Caudate nucleus (tissue), 63 donors: ENCODE measurements at places on chromosomes 12 and 14.

DNA sequence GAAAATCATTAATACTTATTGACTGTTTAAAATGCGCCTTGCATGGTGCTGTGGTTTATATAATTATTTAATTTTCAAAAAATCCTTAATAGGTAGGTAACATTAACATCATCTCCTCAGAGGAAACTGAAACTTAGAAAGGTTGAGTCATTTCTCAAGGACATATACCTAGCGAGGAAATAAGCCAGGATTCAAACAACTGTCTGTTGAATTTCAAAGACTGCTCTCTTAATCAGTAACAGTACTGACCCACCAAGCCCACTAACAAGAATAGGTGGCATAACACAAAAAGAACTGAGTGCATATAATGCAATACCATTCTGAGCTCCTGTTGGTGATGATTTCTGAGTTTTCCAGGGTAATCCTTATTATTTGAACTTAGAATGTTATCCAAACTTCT is 174.3 kb downstream of the SOX5 start:
- DNase-seq = no peak

DNA sequence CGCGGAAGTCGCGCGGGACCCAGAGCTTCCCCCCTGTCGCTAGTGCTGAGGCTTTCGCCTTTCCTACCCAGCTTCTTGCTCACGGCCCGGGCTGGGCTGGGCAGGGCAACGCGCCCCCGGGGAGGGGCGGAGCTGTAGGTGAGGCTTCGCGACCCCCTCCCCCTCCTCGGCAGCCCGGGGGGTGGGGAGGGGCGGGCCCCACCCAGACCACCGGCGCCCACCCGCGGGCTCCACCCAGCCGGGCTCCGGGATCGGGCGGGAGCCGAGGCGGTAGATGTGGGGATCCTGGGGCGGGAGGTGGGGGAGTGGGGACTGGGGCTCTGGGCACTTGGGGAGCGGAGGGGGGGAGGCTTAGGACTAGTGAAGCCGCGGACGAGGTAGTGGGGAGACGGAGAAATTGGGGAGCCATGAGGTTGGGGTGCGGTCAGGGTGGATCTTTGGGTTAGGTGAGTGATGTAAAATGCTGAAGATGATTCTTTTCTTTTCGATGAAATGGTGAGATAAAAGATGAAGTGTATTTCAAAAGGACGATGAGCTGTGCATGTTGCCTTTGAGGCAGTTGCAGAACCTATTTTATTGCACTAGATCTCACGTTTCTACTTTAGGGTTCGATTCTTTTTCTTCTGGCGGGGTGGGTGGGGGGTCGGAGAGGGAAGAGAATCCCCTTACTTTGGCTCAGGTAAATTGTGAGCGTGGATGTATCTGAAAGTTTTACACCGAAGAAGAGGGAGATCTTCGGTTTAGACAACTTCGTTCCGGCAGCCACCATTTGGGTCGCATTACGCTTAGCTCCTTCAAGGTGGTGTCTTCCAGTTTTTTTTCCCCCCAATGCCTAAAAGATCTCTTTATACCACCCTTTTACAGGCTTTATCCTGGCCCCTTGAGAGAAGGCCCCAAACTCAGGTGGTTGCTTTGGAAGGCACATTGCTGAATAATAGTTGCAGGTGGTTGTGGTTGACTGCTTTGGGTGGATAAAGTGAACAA is 619 bp downstream of the ERC1 start:
- no peak for DNase-seq

GRCh38 chr12:32826807-32827412 is 69.7 kb downstream of the PKP2 start:
- no peak for DNase-seq

DNA sequence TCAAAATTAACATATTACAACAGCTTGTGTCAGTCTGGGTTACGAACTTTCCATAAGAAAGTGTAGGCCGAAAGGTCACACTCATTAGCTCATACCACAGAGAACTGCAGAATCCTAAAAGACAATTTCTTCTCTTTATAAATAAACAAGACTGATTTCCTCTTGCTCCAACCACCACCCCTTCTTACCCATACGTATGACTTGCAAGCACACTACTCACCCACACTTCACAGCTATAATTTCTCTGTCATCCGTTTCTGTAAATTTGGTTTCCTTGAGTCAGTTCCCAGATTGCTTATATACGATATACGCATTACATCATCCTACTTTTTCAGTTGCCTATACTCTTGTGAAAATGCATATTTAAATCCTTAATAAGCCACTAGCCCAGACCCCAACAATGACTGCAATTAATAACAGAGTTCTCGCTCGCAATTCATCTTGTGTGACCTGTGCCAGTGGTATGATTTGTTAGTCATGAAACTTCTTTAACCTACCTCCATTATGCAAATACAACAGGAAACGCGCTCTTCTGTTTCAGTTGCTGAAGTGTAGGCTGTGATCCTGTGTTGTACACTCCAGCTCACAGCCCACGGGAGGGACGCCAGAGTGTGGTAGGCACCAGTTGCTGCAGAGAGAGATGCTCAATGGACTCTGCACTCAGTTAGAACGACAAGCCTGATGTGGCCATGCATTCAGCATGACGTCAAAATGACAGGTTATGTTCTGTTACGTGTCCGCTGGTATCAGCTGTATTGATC is 417.6 kb downstream of the PDZRN4 start:
- DNase-seq = no peak

- DNase-seq = no peak
These were observed 32.7 kb downstream of the CCDC92 start for GRCh38 chr12:123939716-123940626.

- DNase-seq = no peak
These were observed 61.3 kb downstream of the ARF6 start for GRCh38 chr14:49954171-49954631.

DNA sequence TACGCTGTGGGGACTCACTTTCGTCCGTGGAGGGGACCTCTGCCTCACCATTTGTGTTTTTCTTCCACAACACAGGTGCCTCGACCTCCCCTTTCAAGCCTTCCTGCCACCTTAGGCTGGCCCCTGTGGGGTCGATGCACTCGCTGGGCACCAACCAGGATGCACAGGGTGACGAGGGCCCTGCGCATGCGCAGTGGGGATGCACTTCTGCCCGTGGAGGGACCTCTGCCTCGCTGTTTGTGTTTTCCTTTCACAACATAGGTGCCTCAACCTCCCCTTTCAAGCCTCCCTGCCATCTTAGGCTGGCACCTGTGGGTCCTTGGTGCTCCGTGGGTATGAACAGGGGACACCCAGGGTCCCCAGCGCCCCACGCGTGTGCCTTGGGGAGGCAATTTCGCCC is 356.8 kb downstream of the ALG10 start:
- DNase-seq = no peak

- no peak for DNase-seq
These were observed 9.6 kb downstream of the RIOX1 start for GRCh38 chr14:73500360-73500759.

DNA sequence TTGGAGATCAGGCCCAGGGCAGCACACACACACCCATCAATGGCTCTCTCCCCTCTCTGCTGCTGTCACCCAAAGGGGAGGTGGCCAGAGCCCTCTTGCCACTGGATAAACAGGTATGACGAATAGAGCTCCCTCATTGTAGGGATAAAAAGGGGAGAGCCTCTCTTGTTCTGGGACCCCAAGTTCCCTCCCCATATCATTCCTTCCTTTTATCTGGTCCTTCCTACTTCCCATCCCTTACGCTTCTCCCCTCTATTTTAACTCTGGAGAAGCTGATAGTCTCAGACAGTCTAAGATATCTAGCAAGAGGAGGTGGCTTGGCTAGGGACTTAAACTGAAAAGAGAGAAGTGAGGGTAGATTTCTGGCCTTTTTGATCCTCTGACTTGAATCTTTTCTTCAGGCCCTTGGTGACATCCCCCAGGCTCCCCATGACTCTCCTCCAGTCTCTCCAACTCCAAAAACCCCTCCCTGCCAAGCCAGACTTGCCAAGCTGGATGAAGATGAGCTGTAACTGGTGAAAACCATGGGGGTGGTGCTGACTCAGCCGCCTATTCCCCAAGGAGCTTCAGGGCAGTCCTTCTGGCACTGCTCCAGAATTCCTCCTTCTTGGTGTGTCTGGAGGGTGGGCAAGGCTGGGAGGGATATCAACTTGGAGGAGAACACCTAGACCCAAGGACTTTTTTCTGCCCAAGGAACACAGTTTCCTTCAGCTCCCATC is 5.3 kb downstream of the ARHGEF25 start:
- peak; percentile 57 for DNase-seq

GRCh38 chr14:61153914-61154545 is 127.1 kb downstream of the TMEM30B start:
- no peak for DNase-seq

- DNase-seq = no peak
These were observed 1.2 kb downstream of the ATP6V0A2 start for GRCh38 chr12:123713398-123713797.

- DNase-seq = no peak
These were observed 176.0 kb upstream of the DYRK2 start for GRCh38 chr12:67472539-67472938.

DNA sequence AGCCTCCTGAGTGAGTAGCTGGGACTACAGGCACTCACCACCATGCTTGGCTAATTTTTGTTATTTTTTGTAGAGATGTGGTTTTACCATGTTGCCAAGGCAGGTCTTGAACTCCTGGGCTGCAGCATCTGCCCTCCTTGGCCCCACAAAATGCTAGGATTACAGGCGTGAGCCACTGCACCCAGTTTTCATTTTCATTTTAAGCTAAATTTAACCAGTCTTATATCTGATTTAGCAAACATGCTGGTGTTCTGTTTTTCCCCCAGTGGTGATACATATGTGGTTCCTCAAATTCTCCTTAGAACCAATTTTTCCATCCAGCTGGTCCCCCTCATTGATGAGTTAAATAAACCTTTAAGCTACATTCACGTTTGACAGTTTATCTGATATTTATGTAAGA is 43.8 kb upstream of the BICD1 start:
- no peak for DNase-seq

GRCh38 chr12:113880326-113880725 is 85.8 kb downstream of the RBM19 start:
- no peak for DNase-seq

GRCh38 chr12:48601013-48601756 is 31.3 kb upstream of the LALBA start:
- no peak for DNase-seq

DNA sequence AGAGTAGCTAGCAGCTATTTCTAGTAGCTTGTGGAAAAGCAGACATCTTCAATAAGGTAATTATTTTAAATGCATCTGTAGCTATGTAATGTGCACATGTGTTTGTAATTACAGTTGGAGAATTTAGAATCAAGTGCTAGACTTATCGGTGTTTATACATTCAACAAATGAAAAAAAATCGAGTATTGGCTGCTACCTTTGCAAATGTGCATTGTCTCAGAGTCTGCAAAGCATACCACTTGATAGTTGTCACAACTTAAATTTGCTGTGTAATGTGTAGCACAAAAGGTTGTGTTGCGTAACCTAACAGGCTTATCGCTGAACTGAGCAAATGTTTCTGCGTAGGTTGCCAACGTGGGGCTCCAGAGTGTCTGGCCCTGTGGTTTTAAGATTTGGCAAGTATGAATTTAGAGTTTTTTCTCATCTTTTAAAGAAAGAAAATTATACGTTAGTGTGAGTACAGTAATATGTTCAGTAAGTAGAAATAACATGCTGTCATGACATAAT is 44.3 kb downstream of the TMTC2 start:
- no peak for DNase-seq

DNA sequence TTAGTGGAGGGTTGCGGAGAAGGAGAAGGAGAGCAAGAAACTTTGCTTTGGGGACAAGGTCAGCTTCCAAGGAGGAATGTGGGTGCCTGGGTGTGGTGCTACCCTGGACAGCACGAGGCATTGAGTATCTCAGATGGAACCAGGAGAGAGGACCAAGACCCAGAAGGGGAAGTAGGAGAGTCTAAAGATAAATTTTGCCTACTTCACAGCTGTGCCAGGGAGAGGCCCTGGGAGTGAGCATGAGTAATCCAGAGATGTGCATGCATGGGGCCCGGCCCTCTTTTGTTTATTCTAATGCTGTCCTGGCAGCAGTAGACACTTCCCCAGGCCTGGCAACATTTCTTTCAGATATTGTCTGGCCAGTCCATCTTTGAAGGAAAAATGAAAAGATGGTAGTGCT is 49.5 kb upstream of the GNPNAT1 start:
- DNase-seq = no peak

DNA sequence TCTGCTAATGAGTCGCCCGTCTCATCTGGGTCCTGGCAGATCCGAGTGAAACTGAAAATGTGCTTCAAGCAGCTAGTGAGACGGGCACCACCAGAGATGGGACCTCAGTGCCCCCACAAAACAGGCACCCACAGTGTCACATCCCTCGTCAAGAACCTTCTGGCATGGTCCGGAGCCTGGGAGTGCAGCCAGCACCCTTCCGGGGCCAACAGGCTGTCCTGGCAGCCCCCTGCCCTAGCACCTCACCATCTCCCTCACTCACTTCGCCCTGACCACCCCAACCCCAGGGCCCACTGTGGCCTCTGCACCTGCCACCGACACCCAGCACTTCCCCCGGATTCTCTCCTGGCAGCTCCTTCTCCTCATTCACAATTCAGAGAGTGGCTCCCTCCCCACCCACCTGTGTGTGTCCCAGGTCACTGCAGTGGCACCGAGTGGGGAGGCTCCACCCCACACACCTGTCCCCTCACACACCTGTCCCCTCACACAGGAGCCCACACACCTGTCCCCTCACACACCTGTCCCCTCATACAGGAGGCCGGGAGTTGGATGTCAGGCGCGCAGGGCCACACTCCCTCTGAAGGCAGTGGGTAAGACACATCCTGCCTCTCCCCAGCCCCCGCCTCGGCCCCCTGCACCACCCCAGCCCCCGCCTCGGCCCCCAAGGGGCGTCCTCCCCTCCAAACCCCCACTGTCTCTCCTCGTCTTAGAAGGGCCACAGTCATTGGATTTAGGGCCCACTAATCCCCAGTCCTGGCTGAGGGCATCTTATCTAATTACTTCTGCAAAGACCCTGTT is 7.9 kb downstream of the GALNT9 start:
- DNase-seq = no peak

DNA sequence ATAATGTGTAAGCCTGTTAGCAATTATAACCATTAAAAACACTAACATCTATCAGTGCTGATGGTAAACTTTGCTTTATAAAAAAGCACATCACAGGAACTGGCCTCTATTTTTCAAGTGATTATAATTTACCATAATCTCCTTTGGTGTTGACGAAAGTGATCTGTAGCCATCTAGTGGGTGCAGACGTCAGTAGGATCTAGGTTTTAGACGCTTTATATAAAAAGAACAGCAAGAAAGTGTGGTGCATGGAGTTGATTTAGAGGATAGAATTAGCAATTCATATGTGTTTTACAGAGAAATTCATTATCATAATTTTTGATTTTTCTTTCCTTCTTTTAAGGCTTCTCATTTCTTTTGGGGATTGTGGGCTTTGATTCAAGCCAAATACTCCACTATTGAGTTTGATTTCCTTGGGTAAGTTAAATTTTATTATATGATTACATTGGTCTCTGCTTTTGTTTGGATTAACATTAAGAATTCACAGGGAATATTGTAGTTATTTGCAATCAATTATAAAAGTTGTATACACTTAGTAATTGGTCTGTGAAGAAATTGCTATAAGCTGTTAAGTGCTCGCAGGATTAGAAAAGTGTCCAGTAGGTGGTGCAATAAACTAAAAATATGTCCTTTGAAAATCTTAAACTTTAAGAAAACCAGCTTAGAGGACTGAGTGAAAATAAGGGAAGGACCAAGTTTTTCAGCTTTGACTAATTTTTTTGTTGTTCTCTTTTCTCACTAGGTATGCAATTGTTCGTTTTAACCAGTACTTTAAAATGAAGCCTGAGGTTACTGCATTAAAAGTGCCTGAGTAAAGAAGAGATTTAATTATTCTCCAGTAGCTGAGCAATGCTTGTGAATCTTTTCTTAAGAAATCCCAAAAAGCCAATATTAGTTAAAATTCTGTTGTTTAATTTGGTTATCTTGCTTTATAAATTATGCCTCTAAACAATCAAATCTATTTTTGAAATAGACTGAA is 59.5 kb downstream of the ETNK1 start:
- no peak for DNase-seq
